ENCODE measurements at places on chromosomes 4 and X.

DNA sequence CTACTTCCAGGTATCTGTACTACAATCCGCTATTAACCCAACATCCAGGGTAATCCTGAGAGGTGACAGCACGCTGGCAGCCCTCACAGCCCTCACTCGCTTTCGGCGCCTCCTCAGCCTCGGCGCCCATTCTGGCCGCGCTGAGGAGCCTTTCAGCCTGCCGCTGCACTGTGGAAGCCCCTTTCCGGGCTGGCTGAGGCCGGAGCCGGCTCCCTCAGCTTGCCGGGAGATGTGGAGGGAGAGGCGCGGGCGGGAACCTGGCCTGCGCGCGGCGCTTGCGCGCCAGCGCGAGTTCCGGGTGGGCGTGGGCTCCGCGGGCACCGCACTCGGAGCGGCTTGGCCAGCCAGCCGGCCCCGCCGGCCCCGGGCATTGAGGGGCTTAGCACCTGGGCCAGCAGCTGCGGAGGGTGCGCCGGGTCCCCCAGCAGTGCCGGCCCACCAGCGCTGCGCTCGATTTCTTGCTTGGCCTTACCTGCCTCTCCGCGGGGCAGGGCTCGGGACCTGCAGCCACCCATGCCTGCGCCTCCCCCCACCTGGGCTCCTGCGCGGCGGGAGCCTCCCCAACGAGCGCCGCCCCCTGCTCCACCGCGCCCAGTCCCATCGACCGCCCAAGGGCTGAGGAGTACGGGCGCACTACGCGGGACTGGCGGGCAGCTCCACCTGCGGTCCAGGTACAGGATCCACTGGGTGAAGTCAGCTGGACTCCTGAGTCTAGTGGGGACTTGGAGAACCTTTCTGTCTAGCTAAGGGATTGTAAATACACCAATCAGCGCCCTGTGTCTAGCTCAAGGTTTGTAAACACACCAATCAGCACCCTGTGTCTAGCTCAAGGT is 87.3 kb downstream of the PRSS12 start:
- peak; percentile 48 for DNase-seq

GRCh38 chrX:17627026-17627425 is 110.3 kb upstream of the SCML1 start:
- no peak for DNase-seq

DNA sequence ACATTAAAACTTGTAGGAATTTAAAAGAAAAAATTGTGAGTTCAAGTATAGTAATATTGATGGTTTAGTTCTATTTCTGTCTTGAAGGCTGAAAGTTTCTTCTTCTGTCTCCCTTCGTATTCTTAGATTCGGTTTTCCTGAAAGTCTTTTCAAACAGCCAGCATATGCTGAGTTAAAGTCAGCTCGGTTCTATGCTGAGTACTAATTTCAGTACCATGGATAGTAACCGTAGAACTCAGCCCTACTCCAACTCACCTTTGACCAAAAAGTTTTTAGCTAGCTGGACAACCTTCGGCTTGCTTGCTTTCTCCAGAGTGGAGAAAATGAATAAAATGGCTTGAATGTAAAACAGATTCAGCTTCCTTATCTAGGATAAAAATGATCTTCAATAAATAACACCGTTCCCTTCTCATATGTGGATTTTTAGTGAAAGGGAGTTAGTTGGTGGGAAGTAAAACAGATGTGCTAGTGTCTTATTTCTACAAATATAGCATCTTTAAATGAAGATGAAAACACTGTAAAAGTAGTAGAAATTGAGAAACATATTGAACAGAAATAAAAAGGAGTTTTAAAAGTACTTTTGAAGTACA is 5.2 kb downstream of the POU4F2 start:
- no peak for DNase-seq

DNA sequence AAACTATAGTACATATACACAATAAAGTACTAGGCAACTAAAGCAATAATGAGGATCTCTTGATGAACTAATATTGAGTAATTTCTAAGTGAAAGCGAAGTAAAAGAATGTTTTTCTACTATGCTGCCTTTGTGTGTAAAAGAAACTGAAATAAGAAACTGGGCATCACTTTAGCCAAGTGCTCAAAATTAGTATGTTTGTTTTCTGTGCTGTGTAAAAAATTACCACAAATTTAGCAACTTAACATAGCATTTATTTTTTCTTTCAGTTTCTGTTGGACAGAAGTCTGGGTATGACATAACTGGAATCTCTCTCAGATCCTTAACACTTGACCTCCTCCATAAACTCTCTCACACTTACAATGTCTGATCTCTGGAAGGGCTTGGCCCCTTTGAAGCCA is 687.1 kb upstream of the MAGEB2 start:
- no peak for DNase-seq

DNA sequence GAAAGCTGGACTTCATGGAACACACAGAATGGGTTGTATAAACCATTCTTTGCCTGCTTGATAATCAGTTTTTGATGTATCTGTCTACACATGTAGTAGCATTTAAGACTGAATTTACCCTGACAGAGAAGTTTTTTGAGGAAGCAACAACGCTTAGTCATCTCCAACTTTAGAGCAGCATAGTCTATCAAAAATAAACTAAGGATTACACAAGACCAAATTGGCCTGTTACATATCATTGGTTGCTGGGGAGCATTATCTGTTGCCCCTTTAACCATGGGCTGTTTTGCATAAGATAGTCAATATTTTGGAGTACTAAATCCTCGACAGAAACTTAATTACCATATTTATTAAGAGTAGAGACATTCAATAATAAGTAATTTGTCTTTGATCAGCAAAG is 347.4 kb downstream of the FAM47B start:
- peak; percentile 1 for DNase-seq

GRCh38 chr4:54746218-54746617 is 88.5 kb downstream of the KIT start:
- no peak for DNase-seq

GRCh38 chrX:111736571-111736970 is 55.6 kb downstream of the ALG13 start:
- no peak for DNase-seq

DNA sequence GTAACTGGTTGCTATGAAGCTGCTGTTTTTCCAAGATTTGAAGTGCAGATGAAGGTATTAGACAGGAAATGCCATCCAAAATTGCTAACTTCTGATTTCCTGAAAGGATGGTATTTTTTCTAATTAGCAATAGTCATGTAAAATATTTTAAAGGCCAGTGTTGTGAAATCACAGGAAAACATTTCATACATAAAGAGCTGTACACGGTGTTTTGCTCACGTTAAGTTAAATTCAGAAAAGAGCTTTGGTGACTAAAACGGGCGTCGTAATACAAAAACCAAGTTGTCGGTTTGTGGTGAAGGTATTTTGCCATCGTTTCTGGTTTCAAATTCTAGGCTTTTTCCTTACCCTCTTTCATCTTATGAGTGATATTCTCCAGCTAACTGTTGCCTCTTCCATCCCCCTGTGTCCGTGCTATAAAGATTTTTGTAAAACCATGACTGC is 39.8 kb downstream of the AFF1 start:
- no peak for DNase-seq

- DNase-seq: no peak
These were observed 23.4 kb downstream of the BEX3 start for GRCh38 chrX:103399744-103400143.

DNA sequence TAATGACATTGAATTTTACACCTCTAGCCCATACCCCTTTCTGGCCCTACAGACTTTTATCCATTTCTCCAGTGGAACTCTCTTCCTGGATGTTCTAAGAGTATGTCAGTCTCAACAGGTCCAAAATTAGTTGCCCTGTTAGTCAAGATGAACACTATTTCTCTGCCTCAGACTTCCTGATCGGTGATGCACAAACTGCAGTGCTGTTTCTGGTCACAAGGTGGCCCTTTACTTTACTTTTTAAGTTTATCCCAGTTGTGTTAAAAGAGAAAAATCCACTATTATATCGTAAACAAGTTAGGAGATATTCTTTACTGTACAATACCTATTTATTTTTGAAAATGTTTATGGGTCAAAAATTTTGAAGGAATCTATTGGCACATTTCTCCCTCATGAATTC is 13.1 kb downstream of the TCEAL7 start:
- DNase-seq: peak; percentile 18

DNA sequence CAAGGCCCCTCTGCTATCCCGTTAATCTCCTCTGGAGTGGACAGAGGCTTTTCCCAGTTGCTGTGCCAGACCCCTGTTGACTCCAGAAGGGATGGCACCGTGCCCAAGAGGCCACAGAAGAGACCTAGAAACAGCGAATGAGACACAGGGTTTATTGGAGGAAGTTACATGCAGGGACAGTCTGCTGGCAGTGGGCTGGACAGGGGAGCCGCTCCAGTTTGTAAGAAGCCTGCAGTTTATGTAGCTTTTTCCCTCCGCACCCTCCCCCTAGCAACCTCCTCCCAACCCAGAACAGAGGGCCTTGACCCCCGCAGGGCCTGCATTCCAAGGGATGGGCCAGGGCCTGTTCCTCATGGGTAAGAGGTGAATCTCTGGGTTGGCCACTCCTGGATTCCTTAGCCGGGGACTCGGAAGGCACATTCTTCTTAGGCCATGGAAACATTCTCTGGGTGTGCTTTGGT is 216.8 kb upstream of the PSAPL1 start:
- DNase-seq: peak; percentile 89

- DNase-seq: no peak
These were observed 100.8 kb upstream of the MAML3 start for GRCh38 chr4:140254651-140255299.

- peak; percentile 54 for DNase-seq
These were observed 451.0 kb upstream of the ZFP42 start for GRCh38 chr4:187544461-187545053.

DNA sequence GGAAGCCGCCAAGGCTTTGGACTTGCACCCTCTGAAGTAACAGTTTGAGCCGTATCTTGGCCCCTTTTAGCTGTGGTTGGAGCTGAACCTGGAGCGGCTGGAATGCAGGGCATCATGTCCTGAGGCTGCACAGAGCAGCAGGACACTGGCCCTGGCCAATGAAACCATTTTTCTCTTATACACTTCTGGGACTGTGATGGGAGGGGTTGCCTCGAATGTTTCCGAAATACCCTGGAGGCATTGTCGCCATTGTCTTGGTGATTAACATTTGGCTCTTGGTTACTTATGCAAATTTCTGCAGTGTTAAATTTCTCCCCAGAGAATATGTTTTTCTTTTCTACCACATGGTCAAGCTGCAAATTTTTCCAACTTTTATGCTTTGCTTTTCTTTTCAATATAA is 137.2 kb downstream of the MAGEC1 start:
- DNase-seq: no peak

- DNase-seq: no peak
These were observed 415.4 kb downstream of the SPRY1 start for GRCh38 chr4:123812066-123812390.

DNA sequence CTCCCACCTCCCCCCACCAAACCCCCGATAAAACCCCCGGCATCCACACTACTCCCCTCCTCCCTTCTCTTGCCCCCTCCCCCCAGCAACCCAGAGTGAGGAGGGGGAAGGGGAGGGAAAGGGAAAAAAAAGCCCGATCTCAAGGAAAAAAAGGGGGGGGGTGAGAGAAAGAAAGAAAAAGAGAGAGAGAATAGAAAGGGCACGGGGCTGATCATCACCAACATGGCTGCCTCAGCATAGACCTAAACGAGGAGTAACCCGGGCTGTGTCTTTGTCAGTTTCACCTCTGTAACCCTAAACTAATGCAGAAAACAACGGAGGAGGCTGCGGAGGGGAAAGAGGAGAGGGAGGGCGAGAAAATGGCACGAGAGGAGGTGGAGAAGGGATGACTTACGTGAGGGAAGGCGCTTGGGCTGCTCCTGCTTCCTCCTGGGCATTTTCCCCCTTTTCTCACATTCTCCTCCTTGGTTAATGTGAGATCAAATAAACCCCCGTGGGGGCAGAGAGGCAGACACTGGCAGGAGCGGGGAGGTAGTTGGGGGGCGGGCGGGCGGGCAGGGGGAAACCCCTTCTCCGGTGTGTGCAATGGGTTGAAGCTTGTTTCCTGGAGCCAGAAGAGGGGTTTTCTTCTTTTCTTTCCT is 532 bp downstream of the ZNF827 start:
- peak; percentile 32 for DNase-seq

GRCh38 chr4:183746305-183747229 is 87.5 kb downstream of the TRAPPC11 start:
- DNase-seq: no peak

GRCh38 chr4:82901183-82901718 is 716 bp downstream of the THAP9 start:
- no peak for DNase-seq

DNA sequence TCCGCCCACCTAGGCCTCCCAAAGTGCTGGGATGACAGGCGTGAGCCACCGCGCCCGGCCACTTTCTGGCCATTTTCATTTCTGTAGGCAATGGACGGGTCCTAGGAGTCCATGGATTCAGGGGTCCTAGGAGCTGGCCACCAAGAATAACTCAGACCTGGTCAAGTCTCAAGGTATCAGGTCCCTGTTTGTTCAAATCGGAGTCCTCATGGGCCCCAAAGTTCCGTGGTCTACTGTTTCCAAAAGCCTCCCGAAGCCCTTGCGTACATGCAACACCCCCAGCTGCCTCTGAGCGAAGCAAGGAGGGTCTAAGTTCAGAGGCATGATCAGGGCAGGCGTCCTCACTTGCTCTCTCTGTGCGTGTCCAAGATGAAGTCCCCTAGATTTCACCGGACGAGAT is 30.1 kb downstream of the P2RY8 start:
- DNase-seq: no peak

DNA sequence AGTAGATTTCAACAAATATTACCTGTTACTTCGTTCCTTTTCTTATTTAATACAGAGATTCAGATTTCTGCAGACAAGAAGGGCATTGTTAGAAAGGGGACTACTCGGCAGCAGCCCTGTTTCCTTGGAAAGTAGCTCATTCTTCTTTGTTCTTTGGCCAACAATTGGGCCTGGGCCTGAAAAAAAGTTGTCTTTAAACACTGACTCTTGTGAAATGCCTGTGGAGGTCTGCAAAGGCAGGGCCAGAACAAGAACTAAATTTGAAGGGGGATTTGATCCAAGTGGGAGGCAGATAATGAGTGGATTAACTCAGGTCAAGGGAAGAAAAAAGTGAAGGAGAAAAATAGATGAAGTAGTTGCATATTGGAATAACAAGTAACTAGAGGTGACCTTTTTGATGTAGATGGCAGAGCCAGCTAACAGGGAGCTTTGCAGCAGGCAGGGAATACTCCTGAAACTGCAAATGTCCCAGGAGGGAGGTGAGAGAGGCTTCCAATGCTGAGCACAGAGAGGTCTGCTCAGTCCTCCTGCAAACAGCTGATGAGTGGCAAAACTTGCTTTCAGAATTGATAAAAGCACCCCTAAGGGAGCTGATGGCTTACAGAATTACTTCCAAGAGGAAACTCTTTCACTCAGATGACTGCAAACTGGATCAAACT is 393.2 kb upstream of the HS3ST1 start:
- DNase-seq: no peak

Measured in foreskin keratinocyte (primary cell).